Hair follicular keratinocyte (primary cell): ENCODE measurements at places on chromosomes 7 and 10. TPM values are rescaled to one million over a fixed set of nuclear protein-coding genes. Genes with fewer than 3 reads are reported as not detected.

PEX1 gene
- total RNA-seq = 12.2 and 12.7 TPM in 2 replicates

TRIM4 gene
- total RNA-seq = 12.5 and 21.3 TPM in 2 replicates

OR6V1 gene
- total RNA-seq = not detected in 2 replicates

KIAA1549 gene
- 1.1 and 1.5 TPM in 2 replicates for total RNA-seq

HABP2 gene
- total RNA-seq = not detected in 2 replicates

HOXA1 gene
- 9.6 and 12.1 TPM in 2 replicates for total RNA-seq

HOGA1 gene
- total RNA-seq = 0.55 and 1.2 TPM in 2 replicates

SPDYE2B gene
- not detected in 2 replicates for total RNA-seq

NACAD gene
- total RNA-seq = 1.2 and 3.4 TPM in 2 replicates

PRLHR gene
- not detected in 2 replicates for total RNA-seq

SLIT1 gene
- not detected in 2 replicates for total RNA-seq

FOXI2 gene
- total RNA-seq = not detected in 2 replicates

PTN gene
- 0.23 TPM in 1 of 2 replicates, not detected in the other for total RNA-seq

CPA5 gene
- total RNA-seq = not detected in 2 replicates

OPN4 gene
- not detected in 2 replicates for total RNA-seq

OR2A42 gene
- total RNA-seq = not detected in 2 replicates

ZCCHC24 gene
- 1.0 and 1.5 TPM in 2 replicates for total RNA-seq

TMEM184A gene
- 0.34 and 0.39 TPM in 2 replicates for total RNA-seq

LOXL4 gene
- 0.04 and 0.16 TPM in 2 replicates for total RNA-seq

NOS3 gene
- 1.8 and 3.7 TPM in 2 replicates for total RNA-seq

MLXIPL gene
- 0.04 TPM in 1 of 2 replicates, not detected in the other for total RNA-seq
